ENCODE measurements at places on chromosomes 13 and 19.

GRCh38 chr19:56848166-56848565 is 7.6 kb upstream of the PEG3 start:
- DNase-seq: no peak

GRCh38 chr13:24612726-24613125 is 67.5 kb upstream of the ATP12A start:
- DNase-seq: no peak

GRCh38 chr19:15576526-15577156 is 38.4 kb upstream of the CYP4F8 start:
- no peak for DNase-seq

GRCh38 chr13:46385946-46386345 is 1.1 kb downstream of the RUBCNL start:
- no peak for DNase-seq

Data from erythroblast (primary cell).